Naive thymus-derived CD4-positive, alpha-beta T cell (primary cell): ENCODE measurements at places on chromosomes 12 and 14. TPM values are rescaled to one million over a fixed set of nuclear protein-coding genes. Genes with fewer than 3 reads are reported as not detected.

DNA sequence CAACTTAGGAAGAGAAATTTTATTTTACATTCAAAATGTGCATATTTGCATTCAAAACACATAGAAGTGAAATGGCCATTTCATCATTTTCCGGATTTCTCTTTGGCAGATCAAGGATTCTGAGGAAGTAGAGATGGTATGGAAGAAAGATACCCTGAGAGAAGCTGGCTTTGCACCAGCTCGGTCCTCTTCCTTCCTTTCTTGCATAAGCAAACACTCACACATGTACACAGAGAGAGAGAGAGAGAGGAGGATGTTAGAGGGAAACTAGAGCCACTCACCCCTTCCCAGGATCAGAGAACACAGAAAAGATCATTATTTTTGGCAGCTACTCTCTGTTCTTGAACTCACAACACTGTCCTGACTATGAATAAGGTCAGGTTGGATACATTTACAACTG, 15.6 kb upstream of the PLEKHD1 start:
- no peak for DNase-seq

GRCh38 chr12:28618171-28618570, 427.9 kb downstream of the CCDC91 start:
- DNase-seq, result no peak

- DNase-seq, result no peak
These were observed 49.9 kb upstream of the ZDHHC17 start for GRCh38 chr12:76713986-76714385.

- no peak for DNase-seq
These were observed 420.2 kb downstream of the TRHDE start for GRCh38 chr12:72692338-72692737.

Gene SLC5A8
- not detected for total RNA-seq

Gene CAPS2
- 2.7 TPM for total RNA-seq

DNA sequence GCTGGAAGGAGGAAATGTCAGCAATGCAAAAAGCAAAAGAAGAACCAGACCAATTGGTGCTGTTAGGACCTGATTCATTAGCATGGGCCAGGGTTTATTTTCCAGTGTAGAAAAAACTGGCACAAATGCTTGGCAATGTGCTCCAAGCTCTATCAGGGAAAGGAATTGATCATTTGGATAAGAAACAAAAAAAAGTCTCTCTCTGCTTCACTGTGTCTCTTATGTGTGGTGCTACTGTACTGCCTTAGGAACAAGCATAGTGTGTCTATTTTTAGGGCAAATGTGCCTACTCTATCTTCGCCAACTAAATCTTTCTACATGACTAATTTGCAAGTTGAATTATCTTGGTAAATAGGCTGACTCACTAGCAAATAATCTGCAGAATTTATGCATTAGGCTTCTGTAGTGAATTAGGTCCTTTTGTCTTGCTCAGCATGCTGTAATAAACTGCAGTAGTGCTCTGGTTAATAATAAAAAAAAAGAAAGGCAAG, 236.7 kb downstream of the MDGA2 start:
- no peak for DNase-seq
